ENCODE measurements at places on chromosomes 1 and 21.
A peak's percentile ranks its signal among the peaks of the same experiment; 100 is the strongest.

DNA sequence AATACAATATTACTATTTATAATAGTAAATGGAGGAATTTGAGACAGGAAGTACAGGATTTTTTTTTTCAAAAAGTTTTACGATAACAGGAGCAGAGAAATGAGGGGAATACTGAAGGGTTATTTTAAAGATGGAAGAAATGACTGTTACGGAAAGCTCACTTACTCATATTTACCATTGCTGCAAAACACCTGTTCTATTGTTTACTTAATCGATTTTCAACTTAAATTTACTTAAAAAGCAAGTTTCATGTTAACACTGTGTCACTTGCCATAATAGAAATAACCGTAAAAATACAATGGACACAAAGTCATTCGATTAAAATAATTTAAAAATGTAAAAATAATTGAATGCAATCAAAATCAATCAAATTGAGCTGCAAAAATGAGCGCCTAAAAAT, 3.4 kb upstream of the EXO1 start:
- DNase-seq = no peak

- DNase-seq = no peak
Measured at GRCh38 chr1:170970256-170970655, 34.9 kb downstream of the MROH9 start.

GRCh38 chr1:154791292-154792166, 78.6 kb downstream of the KCNN3 start:
- DNase-seq = no peak

DNA sequence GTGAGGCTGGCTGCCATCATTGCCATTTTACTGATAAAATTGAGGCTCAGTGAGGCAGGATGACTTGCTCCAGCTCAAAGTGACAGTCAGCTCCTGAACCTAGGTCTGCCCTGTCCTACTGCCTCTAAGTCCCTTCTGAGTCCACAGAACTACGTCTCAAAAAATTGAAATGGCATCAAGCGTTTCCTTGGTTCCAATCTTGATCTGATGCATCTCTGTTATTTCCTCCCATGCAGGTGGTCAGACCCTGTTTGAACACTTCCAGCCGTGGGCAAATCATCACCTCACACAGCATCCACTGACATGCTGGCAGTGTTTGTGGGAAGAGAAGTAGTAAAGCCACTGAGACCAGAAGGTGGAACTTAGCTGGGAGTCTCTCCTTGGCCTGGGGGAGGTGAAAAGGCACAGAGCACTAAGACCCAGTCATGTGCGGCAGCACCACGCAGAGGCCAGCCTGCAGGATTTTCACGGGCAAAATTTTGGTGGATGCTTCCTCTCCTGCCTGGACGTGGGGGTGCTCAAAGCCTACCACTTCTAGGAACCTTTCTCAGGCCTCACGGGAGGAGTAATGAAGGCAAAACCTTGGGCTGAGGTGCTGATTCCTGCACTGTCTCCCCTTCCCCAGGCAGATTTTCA, 7.8 kb upstream of the CPLANE2 start:
- no peak for DNase-seq

- DNase-seq = no peak
Measured at GRCh38 chr1:119632841-119633240, 15.2 kb downstream of the ZNF697 start.

GRCh38 chr1:226973371-226973897, 33.3 kb downstream of the COQ8A start:
- no peak for DNase-seq

GRCh38 chr1:147225193-147225730, at the start of gene FMO5:
TSS of gene FMO5 (minus strand) at chr1:147225339. CDS start at chr1:147225029, 310 bp downstream.
- peak; percentile 65 for DNase-seq

GRCh38 chr21:17416139-17416538, 96.7 kb upstream of the CXADR start:
- DNase-seq = no peak

GRCh38 chr21:38468989-38469388, 29.3 kb downstream of the ERG start:
- no peak for DNase-seq

DNA sequence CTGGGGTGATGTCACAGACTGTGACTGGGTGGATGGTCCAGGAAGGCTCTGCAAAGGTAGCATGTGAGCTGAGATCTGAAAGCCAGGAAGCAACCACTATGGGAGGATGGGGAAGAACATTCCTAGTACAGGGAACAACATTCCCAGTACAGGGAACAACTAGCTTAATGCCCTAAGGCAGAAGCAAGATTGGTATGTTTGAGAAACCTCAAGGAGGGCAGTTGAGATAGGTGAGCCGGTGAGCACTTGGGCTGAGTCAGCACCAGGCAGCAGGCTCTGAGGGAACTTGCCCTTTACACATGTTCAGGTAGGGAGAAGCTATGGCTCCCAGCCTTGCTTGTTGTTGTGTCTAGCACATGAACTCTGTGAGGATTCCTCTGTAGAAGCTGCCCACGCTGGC, 24.2 kb upstream of the CACNA1E start:
- no peak for DNase-seq

DNA sequence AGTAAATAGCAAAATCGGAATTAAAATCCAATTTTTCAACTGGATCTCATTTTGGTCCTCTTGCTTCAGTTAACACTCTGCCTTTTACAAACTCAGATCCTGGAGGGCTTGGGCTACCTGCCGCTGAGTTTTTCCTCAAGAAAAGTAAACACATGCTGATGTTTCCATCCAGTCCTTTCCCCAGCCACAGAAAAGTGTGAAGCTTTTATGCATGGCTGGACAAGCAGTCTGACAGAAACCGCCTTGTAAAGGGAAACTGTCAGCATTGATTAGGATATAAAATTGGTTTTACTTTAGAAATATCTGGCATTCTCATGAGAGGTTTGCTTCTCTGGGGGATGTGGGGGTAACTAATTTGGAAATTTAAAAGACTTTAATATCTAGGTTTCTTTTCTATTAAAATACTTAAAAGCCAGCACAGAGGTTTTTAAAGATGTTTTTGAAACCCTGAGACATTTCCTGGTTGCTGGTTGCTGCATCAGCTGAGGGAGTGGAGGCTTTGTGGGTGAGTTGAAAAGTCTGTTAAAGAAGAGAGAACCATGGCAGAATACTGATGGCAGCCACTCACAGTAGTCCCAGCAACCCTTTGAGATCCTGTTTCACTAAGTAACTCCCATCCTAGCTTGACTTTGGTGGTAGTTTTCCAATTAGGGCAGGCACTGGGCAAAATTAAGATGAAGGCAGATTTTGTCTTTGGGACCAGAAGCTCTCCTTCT, 238.3 kb downstream of the PAPPA2 start:
- DNase-seq = no peak

DNA sequence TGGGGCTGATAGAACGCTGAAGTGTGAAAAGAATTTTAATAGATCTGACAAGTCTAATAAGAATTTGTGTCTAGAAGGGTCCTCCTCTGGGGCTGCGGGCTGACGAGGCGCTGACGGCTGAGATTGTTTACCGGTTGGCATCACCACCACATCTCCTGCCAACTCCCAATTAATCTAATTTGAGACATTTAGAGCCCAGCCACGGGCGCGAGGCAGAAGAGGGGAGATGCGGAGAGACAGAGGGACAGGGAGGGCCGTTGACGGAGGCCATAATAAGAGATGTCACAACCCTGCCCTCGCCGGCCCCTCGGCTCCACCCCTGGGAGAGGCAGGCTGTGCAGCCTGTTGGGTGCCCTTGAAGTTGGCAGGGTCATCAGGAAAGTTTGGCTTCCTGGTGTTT, 109.3 kb downstream of the PAX7 start:
- DNase-seq = no peak

- DNase-seq = no peak
Measured at GRCh38 chr1:15205586-15206346, 41.3 kb upstream of the FHAD1 start.

DNA sequence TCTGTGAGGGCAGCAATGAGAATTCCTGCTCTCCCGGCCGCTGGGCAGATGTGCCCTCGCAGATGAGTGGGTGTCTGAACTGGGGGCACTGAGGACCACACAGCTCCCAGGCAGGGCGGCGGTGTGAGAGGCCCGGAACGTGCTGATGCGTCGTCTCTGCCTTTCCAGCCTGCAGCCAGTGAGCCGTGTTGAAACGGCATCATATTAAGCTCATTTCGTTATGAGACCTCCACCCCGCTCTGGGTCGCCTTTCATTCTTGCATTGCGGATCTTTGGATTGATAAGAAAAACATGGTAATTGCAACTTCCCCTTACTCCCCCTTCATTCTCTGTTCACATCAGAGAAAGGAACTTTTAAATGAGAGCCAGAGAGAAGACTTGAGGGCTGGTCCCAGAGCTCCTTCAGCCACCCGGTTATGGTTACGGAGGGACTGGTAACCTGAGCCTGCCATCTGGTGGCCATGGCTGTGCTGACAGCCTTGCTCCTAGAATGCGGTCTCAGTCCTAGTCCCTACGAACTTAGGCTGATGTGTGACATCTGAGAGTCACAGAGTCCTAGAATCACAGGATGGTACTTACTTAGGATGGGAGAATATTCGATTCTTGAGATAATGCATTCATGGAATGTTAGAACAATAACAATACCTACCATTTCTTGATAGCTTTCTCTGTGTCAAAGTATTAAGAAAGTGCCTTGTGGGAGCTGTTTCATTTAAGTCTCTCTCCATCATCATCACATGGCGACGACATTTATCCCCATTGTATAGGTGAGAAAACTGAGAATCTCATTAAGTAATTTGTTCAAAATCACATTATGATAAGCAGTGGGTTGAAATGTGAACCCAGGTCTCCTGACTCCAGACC, 271.0 kb downstream of the TRABD2B start:
- peak; percentile 84 for DNase-seq

GRCh38 chr1:90162216-90162615, 167.3 kb downstream of the ZNF326 start:
- DNase-seq = no peak

DNA sequence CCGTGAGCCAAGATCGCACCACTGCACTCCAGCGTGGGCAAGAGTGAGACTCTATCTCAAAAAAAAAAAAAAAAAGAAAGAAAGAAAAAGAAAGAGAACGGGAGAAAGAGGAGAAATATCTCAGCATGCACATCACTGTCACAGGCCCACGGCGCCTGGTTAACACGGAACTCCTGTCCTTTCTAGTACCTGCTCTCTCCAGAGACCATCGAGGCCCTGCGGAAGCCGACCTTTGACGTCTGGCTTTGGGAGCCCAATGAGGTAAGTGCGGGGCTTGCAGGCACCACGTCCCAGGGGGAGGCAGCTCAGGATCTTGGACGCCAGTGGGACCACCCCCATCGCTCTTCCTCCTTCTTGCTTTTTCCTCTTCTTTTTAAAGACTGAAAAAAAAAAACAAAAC, 100.4 kb downstream of the PDE9A start:
- DNase-seq = no peak

- no peak for DNase-seq
Measured at GRCh38 chr1:67441183-67441582, 11.0 kb upstream of the SERBP1 start.

DNA sequence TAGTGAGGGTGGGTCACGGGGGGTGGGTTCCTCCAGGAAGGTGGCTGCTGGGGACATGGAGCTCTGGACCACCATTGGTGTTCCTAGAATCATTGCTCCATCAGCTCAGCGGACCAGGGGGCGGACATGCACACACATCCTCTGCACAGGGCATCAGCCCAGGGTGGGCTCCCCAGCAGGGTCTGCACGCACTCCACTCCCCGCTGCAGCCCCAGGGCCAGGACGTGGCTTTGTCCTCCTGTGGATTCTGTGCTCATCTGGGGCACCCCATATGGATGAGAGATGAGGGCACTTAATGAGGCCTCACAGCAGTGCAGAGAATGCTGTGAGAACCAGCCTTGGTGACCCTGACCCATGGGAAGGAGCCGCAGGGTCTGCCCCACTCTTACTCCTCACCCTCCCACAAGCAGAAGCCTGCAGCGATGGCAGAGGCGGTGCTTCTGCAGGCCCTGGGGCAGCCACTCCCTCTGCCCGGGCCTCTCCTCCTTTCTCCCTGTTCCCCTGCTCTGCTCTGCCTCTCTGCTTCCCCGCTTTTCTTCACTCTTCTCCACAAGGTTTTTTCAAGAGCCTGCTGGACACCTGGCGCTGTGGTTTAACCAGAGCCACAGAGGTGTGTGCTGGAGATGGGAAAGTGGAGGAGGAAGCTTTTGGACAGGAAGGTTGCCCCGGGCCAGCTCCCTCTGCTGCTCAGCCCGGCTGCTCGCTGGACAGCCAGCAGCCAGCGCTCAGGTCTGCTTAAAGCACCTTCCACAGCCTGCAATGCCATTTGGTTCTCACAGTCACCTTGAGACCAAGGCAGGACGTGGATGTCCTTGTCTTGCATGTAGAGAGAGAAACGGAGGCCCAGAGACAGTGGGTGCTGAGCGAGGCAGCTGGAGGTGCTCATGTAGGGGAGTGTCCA, 26.3 kb upstream of the PCBP3 start:
- no peak for DNase-seq

DNA sequence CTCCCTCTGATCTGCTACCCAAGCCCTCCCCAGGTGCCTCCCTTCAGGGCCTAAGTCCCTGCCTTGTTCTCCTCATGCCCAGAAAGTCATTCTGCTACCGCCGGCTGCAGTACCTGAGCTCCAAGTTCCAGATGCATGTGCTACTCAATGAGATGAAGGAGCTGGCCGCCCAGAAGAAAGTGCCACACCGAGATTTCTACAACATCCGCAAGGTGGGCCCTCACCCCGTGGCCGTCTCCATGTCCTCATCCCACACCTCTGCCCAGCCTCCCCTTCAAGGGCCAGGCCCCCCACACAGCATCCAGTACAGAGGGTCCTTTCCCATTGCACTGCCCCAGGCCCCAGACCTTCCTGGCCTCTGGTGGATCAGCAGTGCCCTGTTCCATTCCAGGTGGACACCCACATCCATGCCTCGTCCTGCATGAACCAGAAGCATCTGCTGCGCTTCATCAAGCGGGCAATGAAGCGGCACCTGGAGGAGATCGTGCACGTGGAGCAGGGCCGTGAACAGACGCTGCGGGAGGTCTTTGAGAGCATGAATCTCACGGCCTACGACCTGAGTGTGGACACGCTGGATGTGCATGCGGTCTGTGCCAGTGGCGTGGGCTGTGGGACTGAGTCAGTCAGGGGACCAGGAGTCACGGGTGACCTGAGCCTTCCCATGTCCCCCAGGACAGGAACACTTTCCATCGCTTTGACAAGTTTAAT, 8.2 kb downstream of the AMPD2 start:
- peak; percentile 22 for DNase-seq

DNA sequence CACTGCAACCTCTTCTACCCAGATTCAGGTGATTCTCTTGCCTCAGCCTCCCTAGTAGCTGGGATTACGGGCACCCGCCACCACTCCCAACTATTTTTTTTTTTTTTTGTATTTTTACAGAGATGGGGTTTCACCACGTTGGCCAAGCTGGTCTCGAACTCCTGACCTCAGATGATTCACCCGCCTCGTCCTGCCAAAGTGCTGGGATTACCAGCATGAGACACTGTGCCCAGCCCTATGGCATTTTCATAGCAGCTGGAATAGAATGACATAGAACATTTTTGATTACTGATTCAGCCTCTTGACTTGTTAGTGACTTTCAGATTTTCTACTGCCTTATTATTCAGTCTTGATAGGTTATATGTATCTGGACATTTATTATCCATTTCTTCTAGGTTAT, 1046.2 kb downstream of the AMY1C start:
- DNase-seq = no peak

- DNase-seq = peak; percentile 42
Measured at GRCh38 chr1:167501515-167502191, 16.7 kb downstream of the CD247 start.

- no peak for DNase-seq
Measured at GRCh38 chr1:171226747-171227370, 21.4 kb upstream of the FMO1 start.

GRCh38 chr21:16454399-16454798, 724.6 kb downstream of the USP25 start:
- no peak for DNase-seq

GRCh38 chr1:97074771-97075170, 353.2 kb downstream of the PTBP2 start:
- no peak for DNase-seq

- no peak for DNase-seq
Measured at GRCh38 chr1:37954316-37954971, 7.6 kb upstream of the INPP5B start.
